AG04449 (cell line): ENCODE measurements at places on chromosomes 6 and 20.

DNA sequence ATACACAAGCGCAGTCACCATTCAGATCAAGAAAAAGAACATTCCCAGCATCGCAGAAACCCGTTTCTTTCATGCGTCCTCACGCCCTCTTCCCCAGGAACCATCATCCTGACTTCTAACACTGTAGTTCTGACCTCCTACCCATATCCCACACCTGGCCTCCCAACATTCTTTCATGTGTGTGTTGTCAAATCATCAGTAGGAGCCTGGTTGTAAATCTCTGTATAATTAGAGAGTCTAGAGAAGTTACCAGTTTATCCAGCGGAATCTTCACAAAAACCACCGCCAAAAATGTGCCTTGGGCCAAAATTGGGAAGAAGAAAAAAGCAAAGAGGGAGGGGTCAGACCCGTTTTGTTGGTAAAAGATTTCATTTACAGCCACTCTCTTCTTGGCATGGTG is 91.6 kb downstream of the RTN4IP1 start:
- no peak for DNase-seq

DNA sequence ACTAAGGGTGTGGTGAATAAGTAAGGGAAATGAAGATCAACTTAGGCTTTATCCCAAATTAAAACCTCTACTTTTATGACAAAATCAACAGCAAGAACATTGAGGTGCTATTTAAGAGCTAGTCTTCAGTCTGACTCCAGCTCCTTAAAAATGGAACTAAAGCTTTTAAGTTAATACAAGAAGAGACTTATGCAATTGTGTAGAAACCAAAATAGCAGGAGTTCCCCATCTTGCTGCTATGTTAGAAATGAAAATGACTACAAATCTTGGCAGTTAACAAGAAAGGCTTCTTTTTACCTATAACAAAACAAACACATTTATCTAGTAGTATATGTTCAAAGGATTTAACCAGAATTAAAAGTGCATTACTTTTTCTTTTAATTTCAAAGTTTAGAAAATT is 25.7 kb downstream of the HMGN3 start:
- DNase-seq, result peak; percentile 4

- no peak for DNase-seq
These were observed 11.7 kb downstream of the BPIFB4 start for GRCh38 chr20:33091147-33091546.

- no peak for DNase-seq
These were observed 98.4 kb upstream of the PRSS16 start for GRCh38 chr6:27149150-27149549.

- DNase-seq, result no peak
These were observed 135.1 kb downstream of the AGPAT4 start for GRCh38 chr6:161138543-161139303.

GRCh38 chr6:11514672-11515071 is 22.9 kb upstream of the TMEM170B start:
- DNase-seq, result no peak

DNA sequence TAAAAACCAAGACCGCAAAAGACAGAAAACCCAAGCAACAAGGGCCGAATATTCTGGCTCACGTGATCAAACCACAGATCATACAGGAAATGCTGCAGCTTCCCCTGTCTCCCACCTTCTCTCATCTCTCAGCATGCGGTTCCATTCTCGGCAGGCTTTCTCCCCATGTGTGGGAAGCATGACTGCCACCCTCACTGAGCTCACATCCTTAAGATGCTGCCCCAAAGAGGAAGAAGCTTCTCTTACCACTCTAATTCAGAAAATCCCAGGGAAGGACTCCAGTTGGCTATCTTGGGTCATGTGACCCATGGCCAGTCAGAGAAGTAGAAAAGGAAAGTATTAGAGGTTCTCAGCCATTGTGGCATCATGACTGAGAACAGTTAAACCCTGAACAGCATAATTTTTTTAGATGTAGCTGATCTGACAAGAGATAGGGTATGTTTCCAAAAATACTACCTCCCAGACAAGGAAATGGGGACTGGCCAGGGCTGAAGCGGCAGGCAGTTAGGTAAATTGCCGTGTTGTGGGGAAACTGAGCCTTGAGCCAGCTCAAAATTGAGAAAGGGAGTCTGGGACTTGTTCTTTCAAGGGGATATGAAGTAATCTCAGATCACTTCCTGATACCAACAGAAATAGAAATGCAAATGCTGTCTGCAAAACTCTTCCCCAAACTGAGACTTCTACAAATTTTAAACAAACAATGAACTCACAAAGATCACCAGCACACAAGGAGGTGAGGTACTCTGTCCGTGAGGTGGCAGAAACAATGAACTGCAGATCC is 37.1 kb upstream of the GRM4 start:
- DNase-seq, result no peak
